ENCODE measurements at places on chromosomes 1 and 21. TPM values are rescaled to one million over a fixed set of nuclear protein-coding genes. Genes with fewer than 3 reads are reported as not detected.
A peak's percentile ranks its signal among the peaks of the same experiment; 100 is the strongest.

Gene TSPEAR
- not detected for total RNA-seq

Gene SPAG17
- total RNA-seq, result not detected

GRCh38 chr1:71587961-71588360 is 507.1 kb upstream of the ZRANB2 start:
- H3K4me1 ChIP-seq, result no peaks in the 10 kb centered on the region
- no peaks in the 10 kb centered on the region for H3K36me3 ChIP-seq
- no peaks in the 10 kb centered on the region for H3K27me3 ChIP-seq
- H3K27ac ChIP-seq, result no peak overlapping the region
- no peak overlapping the region for H3K4me3 ChIP-seq

- H3K4me1 ChIP-seq, result no peaks in the 10 kb centered on the region
- no peak for DNase-seq
- H3K4me3 ChIP-seq, result no peak overlapping the region
- H3K27ac ChIP-seq, result no peak overlapping the region
- no peaks in the 10 kb centered on the region for H3K36me3 ChIP-seq
- H3K27me3 ChIP-seq, result no peaks in the 10 kb centered on the region
Observed at GRCh38 chr1:50098591-50099021, 10.1 kb upstream of the ELAVL4 start.

GRCh38 chr1:1111516-1112236 is 4.2 kb downstream of the C1orf159 start:
- no peak for DNase-seq
- H3K27ac ChIP-seq, result no peak overlapping the region
- no peaks in the 10 kb centered on the region for H3K4me1 ChIP-seq
- H3K36me3 ChIP-seq, result no peaks in the 10 kb centered on the region

Gene HAO2
- 282 TPM for total RNA-seq

GRCh38 chr1:235734335-235734734 is 84.8 kb upstream of the GNG4 start:
- H3K27ac ChIP-seq, result no peak overlapping the region
- H3K4me3 ChIP-seq, result no peak overlapping the region
- no peaks in the 10 kb centered on the region for H3K27me3 ChIP-seq
- peaks cover 4% of the 10 kb centered on the region for H3K36me3 ChIP-seq
- H3K4me1 ChIP-seq, result no peaks in the 10 kb centered on the region

Gene FCGR1A
- 15.9 TPM for total RNA-seq

GRCh38 chr1:232322162-232322734 is 307.7 kb downstream of the SIPA1L2 start:
- no peak for DNase-seq
- H3K4me1 ChIP-seq, result no peaks in the 10 kb centered on the region
- H3K4me3 ChIP-seq, result no peak overlapping the region

Gene AADACL3
- not detected for total RNA-seq

Gene COL9A2
- 0.48 TPM for total RNA-seq

GRCh38 chr21:30996728-30997127 is 41.5 kb downstream of the KRTAP19-8 start:
- no peaks in the 10 kb centered on the region for H3K36me3 ChIP-seq
- DNase-seq, result no peak
- no peaks in the 10 kb centered on the region for H3K4me1 ChIP-seq
- no peak overlapping the region for H3K27ac ChIP-seq

Gene HIVEP3
- 2.9 TPM for total RNA-seq

DNA sequence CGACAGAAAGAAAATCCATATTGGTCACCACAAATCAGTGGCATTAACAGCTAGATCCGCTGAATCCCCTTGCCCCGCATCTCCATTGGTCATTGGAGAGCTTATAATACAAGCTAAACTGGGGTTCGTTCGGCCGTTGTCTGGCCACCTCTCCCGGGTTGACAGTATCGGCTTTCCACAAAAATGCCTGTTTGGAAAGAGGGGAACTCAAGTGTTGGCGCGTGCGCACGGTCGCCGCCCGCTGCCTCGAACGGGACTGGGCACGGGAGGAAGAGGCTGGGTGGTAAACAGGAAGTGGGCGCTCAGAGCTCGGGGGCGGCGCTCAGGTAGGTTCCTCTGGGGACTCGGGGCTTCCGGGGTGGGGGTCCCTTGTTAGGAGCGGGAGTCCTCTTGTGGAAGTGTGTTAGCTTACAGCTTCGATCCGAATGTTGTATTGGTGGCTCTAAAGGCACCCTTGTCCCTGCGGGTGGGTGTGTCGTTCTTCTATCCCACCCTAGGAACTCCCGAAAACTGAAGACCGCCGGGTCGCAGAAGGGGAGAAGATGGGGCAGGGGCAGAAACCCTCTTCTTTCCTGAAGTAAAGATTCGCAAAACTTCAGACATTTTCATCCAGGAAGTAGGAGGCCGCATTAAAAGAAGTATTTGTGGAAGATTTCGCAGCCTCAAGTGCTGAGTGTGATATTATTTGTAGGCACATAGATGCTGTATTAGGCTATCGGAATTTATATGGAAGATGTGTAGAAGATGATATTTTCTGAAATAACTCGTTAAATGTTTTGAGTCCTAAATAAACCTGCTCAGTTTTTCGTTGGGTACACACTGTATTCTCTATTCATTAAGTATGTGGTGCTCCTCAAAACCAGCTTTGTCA is 962 bp downstream of the BROX start:
- H3K4me3 ChIP-seq, result peak overlapping the region; percentile 79
- DNase-seq, result peak; percentile 95
- H3K27me3 ChIP-seq, result no peaks in the 10 kb centered on the region
- no peaks in the 10 kb centered on the region for H3K4me1 ChIP-seq
- H3K27ac ChIP-seq, result peak overlapping the region; percentile 96
- H3K36me3 ChIP-seq, result peaks cover 4% of the 10 kb centered on the region

Gene UFC1
- total RNA-seq, result 36.0 TPM

Gene KLHDC8A
- not detected for total RNA-seq

Gene LCE2A
- not detected for total RNA-seq

Gene CD34
- total RNA-seq, result 1.7 TPM

Gene LSS
- 103 TPM for total RNA-seq

DNA sequence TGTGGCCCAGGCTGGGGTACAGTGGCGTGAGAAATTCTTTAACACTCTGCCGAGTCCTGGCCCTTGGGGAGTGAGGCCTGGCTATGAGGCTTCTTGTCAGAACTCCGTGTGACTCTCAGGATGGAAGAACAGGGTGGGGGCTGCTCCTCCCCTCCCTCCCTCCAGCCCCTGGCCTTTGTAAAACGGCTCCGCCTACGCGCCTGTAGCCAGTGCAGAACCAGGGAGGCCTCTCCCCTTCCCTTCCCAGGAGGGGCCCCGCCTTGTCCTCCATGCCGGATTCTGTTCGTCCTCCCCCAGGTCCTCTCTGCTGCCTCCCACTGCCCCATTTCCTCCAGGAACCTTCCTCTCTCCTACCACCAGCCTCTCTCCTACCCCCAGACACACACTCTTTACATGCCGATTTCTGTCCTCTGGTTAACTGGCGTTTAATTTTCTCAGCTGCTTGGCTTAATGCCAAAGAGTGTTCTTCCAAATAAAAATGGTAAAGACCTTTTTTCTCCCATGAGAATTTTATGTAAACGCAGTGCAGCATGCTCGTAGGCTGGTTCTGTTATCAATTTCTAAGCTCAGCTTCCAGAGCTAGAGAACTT is 21.0 kb downstream of the PDE9A start:
- H3K27ac ChIP-seq, result no peak overlapping the region
- no peaks in the 10 kb centered on the region for H3K4me1 ChIP-seq
- H3K36me3 ChIP-seq, result no peaks in the 10 kb centered on the region
- H3K27me3 ChIP-seq, result no peaks in the 10 kb centered on the region
- DNase-seq, result no peak
- no peak overlapping the region for H3K4me3 ChIP-seq

GRCh38 chr21:16891821-16892220 is 621.0 kb upstream of the CXADR start:
- no peak overlapping the region for H3K4me3 ChIP-seq
- H3K27me3 ChIP-seq, result no peaks in the 10 kb centered on the region
- H3K4me1 ChIP-seq, result no peaks in the 10 kb centered on the region
- no peak overlapping the region for H3K27ac ChIP-seq
- H3K36me3 ChIP-seq, result no peaks in the 10 kb centered on the region

GRCh38 chr1:76070538-76070937 is 4.0 kb upstream of the ST6GALNAC3 start:
- no peaks in the 10 kb centered on the region for H3K27me3 ChIP-seq
- H3K4me1 ChIP-seq, result no peaks in the 10 kb centered on the region
- H3K4me3 ChIP-seq, result no peak overlapping the region
- no peak for DNase-seq
- H3K27ac ChIP-seq, result no peak overlapping the region

Gene PDZK1IP1
- 0.40 TPM for total RNA-seq

GRCh38 chr1:154840269-154841176 is 29.6 kb downstream of the KCNN3 start:
- H3K27me3 ChIP-seq, result no peaks in the 10 kb centered on the region
- no peaks in the 10 kb centered on the region for H3K4me1 ChIP-seq
- H3K27ac ChIP-seq, result peak overlapping the region; percentile 29
- H3K4me3 ChIP-seq, result no peak overlapping the region

- no peak overlapping the region for H3K4me3 ChIP-seq
- no peaks in the 10 kb centered on the region for H3K4me1 ChIP-seq
- H3K36me3 ChIP-seq, result no peaks in the 10 kb centered on the region
- no peaks in the 10 kb centered on the region for H3K27me3 ChIP-seq
Observed at GRCh38 chr1:101732261-101732660, 264.5 kb downstream of the OLFM3 start.

DNA sequence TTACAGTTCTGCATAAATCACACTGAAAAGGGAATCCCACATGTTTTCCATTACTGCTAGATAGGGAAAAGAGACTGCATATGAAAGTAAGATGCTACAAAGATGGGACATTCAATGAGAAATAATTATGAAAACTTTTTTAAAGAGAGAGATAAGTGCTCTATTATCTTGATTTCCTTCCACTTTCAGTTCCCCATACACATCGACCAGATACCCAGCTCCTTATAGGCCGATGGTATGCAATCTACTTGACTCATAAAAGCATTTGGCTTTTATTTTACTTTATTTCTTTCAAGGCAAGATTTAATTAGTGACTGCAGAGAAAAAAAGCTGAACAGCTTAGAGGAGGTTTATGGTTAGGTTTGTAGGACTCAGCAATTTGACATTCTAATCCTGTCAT is 13.1 kb downstream of the BRINP2 start:
- peaks cover 3% of the 10 kb centered on the region for H3K27me3 ChIP-seq
- no peaks in the 10 kb centered on the region for H3K4me1 ChIP-seq
- no peak for DNase-seq
- no peak overlapping the region for H3K27ac ChIP-seq

DNA sequence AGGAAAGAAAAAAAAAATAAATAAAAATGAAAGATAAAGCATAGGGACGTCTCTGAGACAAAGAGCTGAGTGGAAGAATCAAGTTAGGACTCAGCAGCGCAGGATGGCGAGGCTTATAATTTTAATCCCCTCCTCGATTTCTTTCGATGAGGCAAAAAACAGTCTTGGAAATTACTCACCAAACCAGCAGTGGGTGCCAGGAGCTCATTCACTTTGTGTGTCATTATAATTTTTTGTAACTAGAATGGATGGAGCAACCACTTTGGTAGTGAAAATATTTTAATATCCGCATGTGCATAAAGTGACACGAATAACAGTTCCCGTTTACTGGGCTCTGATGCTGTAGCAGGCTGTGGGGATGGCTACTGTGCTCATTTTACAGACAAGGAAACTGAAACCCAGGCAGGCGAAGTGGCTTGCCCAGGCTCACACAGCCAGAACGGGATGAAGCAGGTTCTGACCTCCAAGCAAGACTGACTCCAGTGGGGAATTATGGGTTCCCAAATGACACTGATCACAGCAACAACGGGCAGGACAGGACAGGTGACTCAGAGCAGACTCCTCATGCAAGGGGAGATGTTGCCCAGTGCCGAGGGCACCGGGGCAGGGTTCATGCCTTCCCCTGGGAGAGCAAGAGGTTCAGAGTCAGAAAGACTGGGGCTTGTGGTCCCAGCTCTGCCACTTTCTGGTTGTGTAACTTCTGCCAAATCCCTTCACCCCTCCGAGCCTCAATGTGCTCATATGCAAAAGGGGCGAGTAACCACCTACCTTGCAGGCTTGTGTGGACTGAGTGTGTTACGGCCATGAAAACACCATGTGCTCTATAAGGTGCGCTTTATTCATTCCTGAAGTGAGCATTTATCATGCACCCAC is 63.6 kb downstream of the RUNX3 start:
- H3K27me3 ChIP-seq, result no peaks in the 10 kb centered on the region
- H3K4me1 ChIP-seq, result no peaks in the 10 kb centered on the region
- no peak for DNase-seq
- no peak overlapping the region for H3K27ac ChIP-seq
- H3K4me3 ChIP-seq, result no peak overlapping the region
- no peaks in the 10 kb centered on the region for H3K36me3 ChIP-seq

DNA sequence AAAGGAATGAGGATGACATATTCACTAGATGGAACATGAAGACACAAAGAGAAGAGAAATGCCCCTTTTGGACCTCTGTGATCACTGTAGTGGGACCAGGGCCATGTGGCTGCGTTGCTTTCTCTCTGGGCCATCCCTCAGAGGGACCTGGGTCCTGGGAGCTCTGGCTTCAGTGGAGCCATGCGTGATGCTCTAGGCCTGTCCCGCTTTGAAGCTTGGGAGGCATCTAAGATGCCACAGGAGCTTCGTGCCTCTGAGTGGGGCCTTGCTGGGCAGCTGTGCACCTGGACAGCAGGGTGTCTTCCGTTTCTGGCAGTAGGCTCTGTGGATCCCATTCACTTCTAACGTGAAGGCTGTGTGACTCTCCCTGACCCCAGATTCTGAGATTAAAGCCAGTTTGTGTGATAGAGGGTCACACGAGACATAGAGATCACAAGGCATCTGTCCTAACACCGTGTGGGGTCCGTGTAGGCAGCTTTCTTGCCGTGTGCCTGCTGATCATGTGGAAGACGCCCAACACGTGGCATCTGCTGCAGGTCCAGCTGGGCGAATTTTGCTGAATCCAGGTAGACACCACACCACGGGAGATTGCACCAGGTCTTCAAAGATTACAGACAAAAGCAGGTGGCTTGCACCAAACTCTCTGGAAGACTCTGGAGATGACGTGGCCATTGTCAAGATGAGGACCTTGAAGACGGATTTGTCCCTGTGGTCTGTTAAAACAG is 17.2 kb upstream of the PRSS38 start:
- no peaks in the 10 kb centered on the region for H3K4me1 ChIP-seq
- H3K27me3 ChIP-seq, result no peaks in the 10 kb centered on the region
- no peak overlapping the region for H3K4me3 ChIP-seq
- no peak for DNase-seq

Gene FABP3
- total RNA-seq, result 1.3 TPM

GRCh38 chr1:147598621-147599361 is 57.5 kb downstream of the BCL9 start:
- H3K4me3 ChIP-seq, result peak overlapping the region; percentile 66
- no peaks in the 10 kb centered on the region for H3K36me3 ChIP-seq
- no peaks in the 10 kb centered on the region for H3K27me3 ChIP-seq
- H3K4me1 ChIP-seq, result peaks cover 6% of the 10 kb centered on the region
- peak; percentile 58 for DNase-seq
- peak overlapping the region; percentile 84 for H3K27ac ChIP-seq

Gene GCSAML
- total RNA-seq, result not detected

Gene SEMA4A
- total RNA-seq, result 2.6 TPM

GRCh38 chr1:204075139-204075521 is 2.2 kb downstream of the SOX13 start:
- peak overlapping the region; percentile 50 for H3K4me3 ChIP-seq
- H3K36me3 ChIP-seq, result no peaks in the 10 kb centered on the region
- H3K27ac ChIP-seq, result peak overlapping the region; percentile 67
- DNase-seq, result peak; percentile 72
